ENCODE measurements at places on chromosomes 12 and 14.

GRCh38 chr12:118288174-118288573 is 84.5 kb downstream of the TAOK3 start:
- DNase-seq, result no peak

GRCh38 chr14:91344096-91344495 is 73.5 kb downstream of the CCDC88C start:
- DNase-seq, result no peak

DNA sequence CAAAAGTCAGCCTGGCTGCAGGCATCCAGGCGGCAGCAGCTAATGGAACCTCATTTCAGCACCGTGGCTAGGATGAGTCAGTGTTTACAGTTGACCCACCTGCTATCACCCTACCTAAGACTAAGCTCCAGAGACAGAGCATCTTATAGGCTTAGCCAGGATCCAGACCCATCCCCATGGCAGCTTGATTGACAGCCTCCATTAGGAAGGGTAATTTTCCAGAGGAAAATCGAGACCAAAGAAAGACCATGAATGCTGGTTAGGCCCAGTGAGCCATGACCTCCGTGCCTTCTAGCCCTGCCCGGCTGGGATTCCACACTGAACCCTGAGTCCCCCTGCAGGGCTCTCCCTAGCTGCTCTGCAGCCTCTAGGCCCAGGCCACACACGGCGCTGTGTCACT is 38.7 kb downstream of the TUNAR start:
- DNase-seq, result no peak

- no peak for DNase-seq
Measured at GRCh38 chr14:48398675-48399282, 723.4 kb upstream of the MDGA2 start.

GRCh38 chr12:69007101-69007854 is 74.3 kb upstream of the CPM start:
- no peak for DNase-seq

GRCh38 chr12:48422060-48422459 is 50.3 kb upstream of the ANP32D start:
- no peak for DNase-seq

- DNase-seq, result no peak
Measured at GRCh38 chr12:93008044-93008778, 79.1 kb upstream of the EEA1 start.

DNA sequence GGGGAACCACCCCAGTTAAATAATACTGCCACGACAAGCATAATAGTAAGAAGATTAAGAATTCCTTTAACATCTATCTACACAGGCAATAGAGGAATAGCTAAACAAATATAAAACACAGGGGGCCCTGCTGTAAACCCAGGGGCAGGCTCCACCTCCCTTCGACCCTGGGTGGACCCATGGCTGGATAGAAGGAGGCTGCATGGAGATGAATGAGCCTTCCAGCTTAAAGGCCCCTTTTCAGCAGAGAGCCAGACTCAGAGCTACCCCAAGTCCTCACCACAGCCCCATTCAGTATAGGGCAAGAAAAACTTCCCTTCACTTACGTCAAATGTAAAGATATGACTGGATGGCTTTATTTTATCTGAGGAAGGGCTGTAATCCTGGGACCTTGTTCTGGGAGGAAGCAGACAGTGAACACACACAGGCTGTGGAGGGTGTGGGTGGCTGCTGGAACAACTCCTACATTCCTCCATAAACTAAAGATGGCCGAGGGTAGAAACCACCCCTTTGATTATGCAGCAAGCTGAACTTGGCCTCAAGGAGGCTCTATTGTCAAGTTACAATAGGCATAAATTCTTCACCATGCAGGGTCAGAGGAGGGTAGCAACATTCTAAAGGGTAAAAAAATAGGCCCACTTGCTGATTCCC is 30.4 kb downstream of the NUAK1 start:
- no peak for DNase-seq

GRCh38 chr14:101063121-101063520 is 159.6 kb upstream of the RTL1 start:
- DNase-seq, result no peak

DNA sequence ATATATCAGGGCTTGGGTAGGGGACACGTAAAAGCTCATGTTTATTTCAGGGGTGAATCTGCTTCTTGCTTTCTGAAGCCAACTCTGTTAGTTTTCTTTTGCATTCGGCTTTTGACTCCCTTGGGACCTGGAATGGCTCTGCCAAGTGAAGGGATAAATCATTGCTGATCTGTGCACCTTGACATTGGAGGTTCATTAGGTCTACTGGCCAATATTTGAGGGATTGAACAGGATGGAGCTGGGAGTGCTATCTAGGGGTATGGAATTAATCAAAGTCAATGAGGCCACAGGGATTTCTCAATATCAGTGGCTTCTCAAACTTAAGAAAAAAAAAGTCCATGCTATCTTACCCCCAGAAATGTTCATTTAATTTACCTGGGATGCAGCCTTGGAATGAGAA is 203.5 kb upstream of the RMST start:
- DNase-seq, result no peak

- no peak for DNase-seq
Measured at GRCh38 chr14:20632448-20632830, 9.1 kb downstream of the OR6S1 start.

GRCh38 chr14:58607131-58607951 is 30.4 kb upstream of the DACT1 start:
- DNase-seq, result no peak

DNA sequence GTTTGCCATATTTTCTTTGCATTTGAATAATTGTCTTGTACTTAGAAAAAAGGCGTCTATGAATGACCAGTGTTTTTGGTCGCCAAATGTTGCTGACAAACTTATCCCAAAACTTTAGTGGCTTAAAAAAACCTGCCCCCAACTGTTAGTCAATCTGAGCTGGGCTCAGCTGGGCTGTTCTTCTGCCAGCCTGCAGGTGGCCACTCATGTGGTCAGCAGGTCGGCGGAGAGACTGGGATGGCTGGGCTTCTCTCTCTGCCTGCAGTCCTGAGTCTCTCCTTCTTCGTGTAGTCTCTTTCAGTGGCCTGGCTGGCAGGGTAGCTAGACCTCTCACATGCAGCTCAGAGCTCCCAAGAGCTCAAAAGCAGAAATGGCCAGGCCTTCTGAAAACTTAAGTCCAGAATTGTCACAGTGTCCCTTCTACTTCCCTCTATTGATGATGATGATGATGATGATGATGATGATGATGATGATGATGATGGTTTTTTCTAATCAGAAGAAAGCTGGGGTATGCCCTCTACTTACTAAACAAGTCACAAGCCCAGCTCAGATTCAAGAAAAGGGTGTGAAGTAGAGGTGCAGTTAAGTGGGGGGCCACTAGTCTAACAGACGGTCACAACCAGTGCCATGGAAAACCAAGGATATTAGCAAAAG is 87.9 kb downstream of the PTPN11 start:
- no peak for DNase-seq

DNA sequence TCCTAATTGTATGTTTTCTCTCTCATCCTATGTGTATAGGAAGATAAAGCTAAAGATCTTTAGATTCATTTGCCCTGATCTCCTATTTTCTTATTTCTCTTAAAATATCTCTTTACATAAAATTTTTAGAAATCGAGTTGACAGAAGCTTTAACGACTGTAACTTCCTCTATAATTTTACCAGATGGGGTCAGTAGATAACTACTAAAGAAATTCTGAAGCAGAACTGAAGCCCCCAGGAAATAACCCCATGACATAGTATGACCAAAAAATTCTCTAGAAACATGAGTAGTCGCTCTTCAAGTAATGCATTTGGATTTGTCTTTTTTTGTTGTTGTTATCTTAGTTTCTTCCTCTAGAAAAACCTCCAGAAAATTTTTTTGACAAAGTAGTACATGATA is 288.0 kb downstream of the ERC1 start:
- DNase-seq, result no peak

- no peak for DNase-seq
Measured at GRCh38 chr14:93496856-93497741, 66.4 kb downstream of the UNC79 start.

DNA sequence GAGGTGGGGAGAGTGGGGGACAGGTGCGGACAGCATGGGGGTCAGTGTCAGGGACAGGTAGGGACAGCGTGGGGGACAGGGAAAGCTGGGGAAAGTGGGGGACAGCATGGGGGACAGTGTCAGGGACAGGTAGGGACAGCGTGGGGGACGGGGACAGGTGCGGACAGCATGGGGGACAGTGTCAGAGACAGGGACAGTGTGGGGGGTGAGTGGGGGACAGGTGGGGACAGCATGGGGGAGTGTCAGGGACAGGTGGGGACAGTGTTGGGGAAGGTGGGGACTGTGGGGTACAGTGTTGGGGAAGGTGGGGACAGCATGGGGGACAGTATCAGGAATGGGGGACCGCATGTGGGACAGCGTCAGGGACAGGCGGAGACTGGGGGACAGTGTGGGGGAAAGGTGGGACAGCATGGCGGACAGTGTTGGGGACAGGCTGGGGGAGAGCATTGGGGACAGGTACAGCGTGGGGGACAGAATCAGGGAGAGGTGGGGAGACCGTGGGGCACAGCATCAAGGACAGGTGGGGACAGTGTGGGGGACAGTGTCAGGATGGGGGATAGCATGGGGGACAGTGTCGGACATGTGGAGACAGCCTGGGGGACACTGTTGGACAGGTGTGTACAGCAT is 96.1 kb downstream of the TMEM121 start:
- DNase-seq, result no peak

DNA sequence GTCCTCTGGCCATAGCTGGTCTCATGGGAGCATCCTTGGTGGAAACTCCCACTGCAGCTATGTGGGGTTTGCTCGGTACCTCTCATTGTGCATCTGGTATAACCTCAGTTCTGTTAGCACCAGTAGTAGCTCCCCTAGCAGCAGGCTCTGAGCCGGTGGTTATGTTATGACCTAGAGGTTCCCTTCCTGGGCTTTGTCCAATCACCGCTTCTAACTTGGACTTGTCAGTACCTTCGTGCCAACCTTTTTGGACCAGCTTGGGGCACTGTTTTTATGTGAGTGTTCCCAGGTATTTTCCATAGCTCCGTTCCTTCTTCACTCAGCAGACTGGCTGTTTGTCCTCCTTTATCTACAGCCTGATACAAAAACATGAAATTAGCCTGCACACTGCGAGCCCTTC is 55.7 kb downstream of the ATG14 start:
- no peak for DNase-seq

DNA sequence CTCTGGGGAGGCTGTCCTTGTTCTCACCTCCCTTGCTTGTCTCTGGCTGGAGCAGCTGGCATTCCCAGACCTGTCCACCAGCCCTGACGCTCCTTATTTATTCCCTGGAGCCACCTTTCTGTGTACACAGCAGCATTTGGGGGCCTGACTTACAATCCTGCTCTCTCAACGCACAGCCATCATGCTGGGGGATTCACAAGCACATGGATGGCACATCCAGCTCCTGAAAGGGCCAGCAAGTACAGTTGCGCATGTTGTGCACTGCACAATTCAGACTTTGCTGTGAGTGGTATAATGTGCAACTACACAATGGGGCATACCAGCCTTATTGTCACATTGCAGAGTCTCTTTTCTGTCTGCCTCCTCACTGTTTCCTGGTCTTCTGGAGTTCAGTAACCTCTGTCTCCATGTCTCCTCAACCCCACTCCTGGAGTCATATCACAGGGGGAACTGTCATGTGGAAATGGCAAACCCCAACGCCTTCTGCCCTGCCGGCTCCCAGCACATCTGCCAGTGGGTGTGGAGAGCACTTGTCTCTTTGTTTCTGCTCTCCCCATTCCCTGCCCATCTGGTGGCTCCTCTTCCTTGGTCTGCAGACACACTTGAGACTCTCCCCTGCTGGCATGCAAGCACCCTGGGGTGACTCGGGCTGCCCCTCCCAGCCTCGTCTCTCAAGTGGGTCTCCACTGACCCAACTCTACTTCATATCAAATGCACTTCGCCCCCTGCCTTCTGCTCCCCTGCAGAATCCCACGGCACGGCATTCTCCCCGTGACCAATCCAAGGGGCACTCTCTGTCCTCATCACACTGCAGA is 41.2 kb upstream of the MEG3 start:
- no peak for DNase-seq

- DNase-seq, result no peak
Measured at GRCh38 chr14:67710209-67710608, 8.5 kb downstream of the RDH12 start.

DNA sequence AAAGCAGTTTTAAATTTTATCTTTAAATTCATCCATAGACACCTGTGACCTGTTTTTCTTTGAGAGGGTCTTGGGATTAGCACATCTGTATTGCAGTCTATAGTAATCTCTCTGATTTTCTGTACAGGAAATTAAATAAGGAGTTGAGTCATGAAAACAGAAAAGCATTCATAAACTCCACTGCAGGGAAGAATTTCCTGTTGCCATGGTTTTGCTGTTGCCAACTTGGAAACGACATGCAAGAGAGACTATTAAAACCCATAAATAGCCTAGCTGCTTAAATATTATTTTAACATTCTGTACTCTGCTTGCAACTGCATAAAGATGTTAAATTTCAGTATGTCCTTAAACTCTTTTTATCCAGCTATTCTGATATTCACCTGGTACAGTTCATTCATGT is 281.0 kb upstream of the RGS6 start:
- DNase-seq, result no peak

- no peak for DNase-seq
Measured at GRCh38 chr14:91875525-91876286, 8.4 kb upstream of the TC2N start.

GRCh38 chr12:28998662-28999120 is 150.4 kb upstream of the FAR2 start:
- DNase-seq, result no peak

DNA sequence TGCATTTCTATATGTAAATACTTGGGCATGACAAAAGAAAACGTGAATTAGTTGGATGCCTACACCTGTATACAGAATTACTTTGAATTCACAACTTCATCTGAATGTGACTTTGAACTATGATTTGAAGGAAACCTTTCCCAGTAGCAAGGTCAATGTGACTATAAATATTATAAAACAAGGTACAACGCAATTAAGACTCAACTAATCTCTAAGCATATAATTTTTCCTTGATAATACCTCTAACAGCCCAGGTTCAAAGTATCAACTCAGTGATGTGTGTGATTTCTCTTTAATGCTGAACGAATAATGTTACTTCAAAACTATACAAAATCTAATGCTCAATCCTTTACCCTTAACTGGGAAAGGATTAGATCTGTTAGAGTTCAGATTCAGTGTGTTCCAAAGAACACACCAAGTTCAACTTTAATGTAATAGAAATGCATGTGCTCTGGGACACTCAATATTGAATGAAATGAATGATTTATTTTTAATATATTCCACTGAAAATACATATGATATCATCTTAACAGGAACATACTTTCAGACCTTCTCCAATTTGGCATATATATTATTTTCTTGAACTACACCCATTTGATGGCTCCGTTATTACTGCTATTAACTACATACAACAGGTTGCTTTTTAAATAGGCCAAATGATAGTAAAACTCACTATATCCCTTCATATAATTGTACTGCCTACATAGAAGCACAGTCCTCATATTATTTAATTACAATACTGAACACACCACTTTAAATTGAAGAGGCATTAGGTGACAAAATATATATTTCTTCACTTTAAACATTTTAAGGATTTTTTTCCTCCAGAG is 40.1 kb upstream of the MTERF2 start:
- DNase-seq, result no peak
